Right kidney (tissue), 9 donors: ENCODE measurements at places on chromosomes 6 and 20.

DNA sequence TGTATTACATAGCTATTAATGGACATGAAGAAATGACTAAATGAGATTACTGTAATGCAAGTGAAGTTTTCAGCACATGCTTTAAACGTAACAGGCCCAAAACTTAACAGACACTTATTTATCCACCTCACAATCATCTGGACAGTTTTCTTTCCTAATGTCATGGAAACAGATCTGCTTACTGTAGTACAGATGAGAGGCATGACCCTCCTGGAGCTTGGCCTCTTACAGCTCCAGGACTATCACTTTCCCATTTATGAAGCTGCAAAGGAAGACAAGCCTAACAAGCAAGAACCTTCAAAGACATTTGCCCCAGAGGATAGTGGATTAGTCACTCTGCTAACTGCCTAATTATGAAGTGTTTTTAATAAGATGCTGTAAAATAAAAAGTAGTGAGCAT lies 419.3 kb downstream of the PHF3 start:
- no peak for DNase-seq

- DNase-seq: no peak
These were observed 9.8 kb upstream of the UBE2V1 start for GRCh38 chr20:50122763-50123162.

DNA sequence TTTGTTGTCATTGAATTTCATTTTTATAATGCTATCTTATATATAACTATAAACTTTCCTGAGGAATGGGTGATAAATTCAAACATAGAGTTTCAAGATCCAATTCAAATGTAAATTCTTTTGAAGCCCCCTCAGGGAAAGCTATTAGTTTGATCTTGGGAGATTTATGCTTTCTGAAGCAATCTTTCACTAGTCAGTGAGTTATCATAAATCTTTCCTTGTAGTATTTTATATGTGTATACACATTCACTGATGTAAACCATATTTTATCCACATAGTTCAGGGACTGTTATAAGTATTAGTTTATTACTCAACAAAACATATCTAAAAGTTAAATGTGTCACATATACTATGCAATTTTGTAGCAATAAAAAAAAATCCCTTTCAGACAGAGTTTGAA lies 2.9 kb upstream of the EPM2A start:
- DNase-seq: no peak

DNA sequence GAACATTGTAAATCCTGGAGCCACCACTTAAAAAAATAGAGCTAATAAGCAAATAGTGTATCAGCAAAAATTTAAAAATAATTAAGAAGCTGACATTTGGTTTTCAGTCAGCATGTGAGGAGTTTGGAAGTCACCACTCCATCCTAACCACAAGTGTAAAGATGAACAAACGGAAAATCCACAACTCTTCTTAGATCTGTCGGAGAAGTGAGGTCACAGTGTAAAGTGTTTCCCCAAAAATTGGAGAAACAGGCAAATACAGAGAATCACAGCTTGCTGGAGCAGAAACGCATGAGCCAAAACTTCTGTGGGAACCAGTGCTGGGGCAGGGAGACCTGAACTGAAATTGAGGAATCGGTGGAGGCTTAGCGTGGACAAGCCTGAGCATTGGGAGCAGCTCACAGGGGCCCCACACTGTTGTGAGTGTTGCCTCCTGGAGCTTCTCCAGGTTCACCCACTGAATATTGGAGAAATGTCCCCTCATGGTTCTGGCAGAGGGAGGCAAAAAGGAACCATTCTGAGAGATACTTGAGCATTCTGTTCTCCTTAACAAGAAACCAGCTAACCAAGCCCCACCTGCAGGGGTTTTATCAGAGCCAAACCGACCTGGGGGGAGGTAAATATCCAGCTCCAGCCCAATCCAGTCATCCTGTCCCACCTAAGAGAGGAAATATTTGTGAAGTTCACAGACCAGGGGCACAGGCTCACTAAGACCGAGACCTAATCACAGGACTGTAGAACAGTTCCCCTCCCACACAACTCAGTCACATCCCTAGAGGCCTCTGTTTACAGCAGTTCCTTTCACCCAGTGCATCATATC lies 192.0 kb downstream of the ERMARD start:
- no peak for DNase-seq

DNA sequence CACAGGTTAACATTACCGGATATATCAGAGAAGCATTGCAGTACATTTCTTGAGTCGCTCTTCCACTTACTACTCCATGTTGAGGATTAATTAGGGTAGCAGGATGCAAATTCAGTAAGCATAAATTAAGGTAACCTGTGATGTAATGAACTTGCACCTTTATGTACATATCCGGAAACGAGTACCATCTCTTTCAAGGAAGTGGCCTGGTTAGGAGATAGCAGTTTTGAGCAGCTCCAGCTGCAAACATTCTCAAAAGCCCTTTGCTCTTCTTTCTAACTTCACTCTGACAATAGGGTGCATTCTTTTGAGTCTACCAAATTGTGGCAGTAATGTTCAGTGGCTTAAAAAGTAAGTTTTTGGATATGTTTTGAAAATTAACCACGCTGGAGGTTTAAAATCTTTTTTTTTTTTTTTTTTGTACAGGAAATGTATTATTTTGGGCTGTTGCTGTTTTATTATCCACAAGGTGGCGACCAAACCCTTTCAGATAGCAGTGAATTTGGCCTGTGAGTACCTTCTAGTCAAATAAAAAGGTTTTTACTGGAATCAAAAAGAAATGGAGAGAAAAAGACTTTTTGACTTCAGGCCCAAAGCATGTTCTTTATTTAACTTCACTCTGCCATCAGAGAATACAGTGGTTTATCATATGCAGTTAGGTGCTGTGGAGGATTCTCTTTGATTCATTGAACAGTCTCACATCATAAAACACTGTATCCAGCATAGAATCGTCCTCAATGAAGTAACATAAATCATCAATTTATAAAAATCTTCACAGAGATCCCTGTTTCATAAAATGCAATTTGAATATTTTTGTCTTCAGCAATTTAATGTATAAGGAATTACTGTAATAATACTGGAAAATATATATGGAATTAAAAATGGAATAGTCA lies 8.9 kb downstream of the FAM217B start:
- no peak for DNase-seq
